ENCODE measurements at places on chromosomes 3 and 15.

DNA sequence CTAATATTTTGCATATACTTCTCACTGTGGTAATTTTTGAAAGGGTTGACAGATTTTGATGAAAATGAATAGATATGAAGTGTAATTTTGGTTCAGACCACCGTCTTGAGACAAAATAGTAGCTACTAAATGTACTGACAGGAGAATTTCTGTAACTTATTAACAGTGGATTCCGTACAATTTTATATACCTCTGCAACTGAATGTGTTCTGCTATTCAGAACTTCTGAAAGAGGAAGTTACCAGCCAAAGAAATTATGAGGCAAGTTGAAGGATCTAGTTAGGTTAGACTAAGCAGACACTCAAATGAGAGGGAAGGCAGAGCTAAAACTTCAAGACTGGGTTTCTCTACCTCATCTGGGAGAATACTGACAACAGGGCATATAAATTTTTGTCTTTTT is 29.4 kb downstream of the GAP43 start:
- DNase-seq: no peak

- peak; percentile 26 for DNase-seq
Observed at GRCh38 chr3:51637941-51638471, 33.0 kb upstream of the TEX264 start.

- no peak for DNase-seq
Observed at GRCh38 chr3:13700362-13700761, 151.4 kb downstream of the FBLN2 start.

- DNase-seq: no peak
Observed at GRCh38 chr3:57163751-57164150, 1.4 kb downstream of the IL17RD start.

GRCh38 chr3:63095-63765 is 133.3 kb upstream of the CHL1 start:
- no peak for DNase-seq

GRCh38 chr3:42503957-42504333 is 1.5 kb downstream of the VIPR1 start:
- no peak for DNase-seq

Measured in DND-41 (cell line).